ENCODE measurements at places on chromosomes 2 and 18.
A peak's percentile ranks its signal among the peaks of the same experiment; 100 is the strongest.

- no peak for DNase-seq
These were observed 47.0 kb downstream of the PROC start for GRCh38 chr2:127465258-127465657.

DNA sequence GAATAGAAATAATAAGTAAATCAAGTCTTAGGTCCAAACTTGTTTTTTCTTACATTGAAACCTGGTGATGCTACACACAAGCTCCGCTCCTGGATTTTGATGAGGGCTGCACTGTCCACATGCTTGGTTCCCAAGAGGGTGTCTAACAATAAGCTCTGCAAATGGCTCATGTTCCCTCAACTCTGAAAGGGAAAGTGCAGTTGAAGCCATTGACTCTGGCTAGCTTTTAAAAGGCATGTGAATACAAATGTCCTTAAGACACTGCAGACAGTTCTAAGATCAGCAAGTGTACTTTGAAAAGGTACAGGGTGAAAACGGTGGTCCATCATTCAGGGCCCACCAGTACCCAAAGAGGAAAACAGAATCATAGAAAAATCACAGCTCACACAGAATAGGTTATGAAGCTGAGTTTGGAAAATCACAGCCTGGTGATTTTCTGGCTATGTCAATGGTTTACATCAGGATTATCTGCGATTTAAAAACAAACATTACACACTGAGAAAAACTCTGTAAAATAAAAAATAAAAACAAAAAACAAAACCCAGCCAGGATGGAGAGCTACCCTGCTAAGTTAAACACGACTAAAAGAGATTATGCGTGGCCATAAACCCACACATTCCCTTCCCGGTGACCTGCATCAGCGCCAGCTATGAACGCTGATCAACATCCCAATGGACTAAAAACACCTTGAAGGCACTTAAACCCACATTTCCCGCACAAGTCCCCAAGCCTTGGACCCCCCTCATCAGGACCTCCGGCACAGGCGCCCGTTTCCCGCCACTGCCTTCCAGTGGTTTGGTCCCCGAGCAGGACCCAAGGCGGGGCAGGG lies 554 bp downstream of the PFN4 start:
- DNase-seq, result no peak

- DNase-seq, result no peak
These were observed 58.6 kb downstream of the KCNG2 start for GRCh38 chr18:79856119-79857007.

GRCh38 chr2:38264396-38265221 lies 112.5 kb downstream of the ATL2 start:
- no peak for DNase-seq

DNA sequence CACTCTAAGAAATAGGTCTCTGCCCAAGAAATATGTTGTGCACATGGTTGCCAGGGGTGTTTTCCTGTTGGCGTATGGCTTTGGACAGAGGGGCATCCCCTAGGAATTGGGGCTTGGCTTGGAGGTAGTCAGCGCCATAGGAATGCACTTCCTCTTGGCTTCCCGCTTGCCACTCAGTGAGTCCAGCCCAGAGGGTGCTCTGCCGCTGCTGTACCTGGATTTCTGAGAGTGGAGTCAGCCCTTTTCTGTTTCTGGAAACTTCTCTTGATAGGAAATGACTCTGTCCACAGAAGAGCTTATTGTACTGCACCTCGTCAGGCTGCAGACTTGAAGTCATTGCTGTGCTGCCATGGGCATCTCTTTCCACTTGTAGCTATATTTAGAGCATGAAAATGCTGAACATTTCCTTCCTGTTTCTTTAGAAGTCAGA lies 116.7 kb upstream of the MGAT5 start:
- DNase-seq, result no peak

DNA sequence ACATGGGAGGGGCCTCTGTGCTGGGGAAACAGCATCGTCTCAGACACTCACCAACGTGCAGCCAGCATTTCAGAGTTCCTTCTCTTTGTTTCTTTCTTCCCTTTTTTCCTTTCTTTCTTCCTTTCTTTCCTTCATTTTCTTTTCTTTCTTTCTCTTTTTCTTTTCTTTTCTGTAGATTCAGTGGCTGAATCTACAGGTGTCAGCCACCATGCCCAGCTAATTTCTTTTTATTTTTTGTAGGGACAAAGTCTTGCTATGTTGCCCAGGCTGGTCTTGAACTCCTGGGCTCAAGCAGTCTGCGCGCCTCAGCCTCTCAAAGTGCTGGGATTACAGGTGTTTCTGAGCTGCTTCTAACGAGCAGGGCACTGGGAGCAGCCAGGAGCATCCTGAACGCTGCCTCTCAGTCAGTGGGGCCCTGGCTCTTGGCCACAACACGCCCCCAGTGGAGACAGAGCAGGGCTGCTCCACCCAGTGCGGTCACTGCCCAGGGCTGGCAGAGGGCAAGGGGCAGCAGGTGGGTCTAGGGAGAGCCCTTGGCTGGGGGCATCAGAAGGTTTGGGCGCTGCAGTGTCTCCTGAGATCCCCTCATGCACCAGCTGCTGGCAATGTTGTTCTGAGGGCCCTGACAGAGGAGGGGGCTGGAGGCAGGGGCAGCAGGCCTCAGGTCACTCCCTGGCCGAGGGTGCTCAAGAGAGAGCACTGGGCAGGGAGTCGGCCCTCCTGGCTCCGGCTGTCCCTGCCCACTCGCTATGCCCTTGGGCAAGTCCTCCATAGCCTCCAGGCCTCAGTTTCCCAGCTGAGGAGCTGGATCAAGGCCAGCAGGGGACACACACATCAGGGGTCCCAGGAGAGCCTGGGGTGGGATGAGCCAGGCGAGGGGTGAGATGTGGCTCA lies 4.7 kb upstream of the KLHL30 start:
- no peak for DNase-seq

GRCh38 chr2:224576088-224576715 lies 9.0 kb downstream of the CUL3 start:
- DNase-seq, result no peak

DNA sequence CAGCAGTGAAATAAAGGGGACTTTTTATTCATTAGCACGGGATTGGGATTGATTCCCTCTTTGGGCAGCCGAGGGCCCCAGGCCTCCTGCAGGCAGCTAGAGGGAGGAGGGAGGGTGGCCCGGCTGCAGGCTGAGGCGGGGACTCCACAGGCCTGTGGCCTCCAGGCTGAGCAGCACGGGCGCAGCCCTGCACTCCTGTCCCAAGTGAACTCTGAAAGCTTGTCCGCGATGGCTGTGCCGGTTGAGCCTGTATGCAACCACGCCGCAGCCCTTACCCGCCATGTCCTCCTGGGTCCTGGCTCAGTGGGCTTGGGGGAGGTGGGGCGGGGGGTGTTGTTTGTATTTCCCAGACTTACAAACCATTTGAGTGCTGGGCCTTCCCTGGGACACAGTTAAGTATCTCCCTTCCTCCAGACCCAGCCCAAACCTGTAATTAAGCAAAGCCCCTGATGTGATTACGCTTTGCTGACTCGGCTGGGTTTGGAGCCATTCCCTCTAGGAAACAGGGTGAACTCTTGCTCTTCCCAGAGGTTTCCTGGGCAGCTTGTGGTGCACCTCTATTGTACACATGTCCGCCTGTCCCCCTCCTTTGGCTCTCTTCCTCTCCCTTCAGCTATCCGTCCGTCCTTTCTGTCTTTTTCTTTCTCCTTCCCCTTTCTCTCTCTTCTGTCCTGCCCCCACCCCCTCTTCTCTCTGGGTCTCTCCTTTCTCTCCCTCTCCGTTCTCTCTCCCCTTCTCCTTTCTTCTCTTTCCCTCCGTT lies 5.3 kb downstream of the GLI2 start:
- DNase-seq, result no peak

- no peak for DNase-seq
These were observed 22.9 kb upstream of the RPL37A start for GRCh38 chr2:216475767-216476166.

GRCh38 chr2:225566798-225567197 lies 167.3 kb downstream of the NYAP2 start:
- no peak for DNase-seq

DNA sequence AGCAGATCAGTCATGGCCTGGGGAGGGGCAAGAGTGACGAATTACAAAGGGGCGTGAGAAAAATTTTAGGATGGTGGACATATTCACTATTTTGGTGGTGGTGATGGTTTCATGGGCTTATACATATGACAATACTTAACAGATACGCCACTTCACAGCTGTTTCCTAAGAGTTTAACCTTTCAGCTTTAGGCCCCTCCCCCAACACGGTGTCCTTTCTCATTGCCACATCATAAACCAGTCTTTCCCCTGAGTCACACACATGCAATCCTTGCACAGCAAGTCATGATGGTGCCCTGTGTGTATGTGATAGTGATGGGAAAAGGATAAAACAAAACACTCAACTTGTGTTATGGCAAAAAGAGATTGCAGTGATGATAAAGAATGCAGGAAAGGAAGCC lies 47.6 kb upstream of the IL1R1 start:
- no peak for DNase-seq

GRCh38 chr2:159776321-159776720 lies 21.7 kb downstream of the CD302 start:
- no peak for DNase-seq

DNA sequence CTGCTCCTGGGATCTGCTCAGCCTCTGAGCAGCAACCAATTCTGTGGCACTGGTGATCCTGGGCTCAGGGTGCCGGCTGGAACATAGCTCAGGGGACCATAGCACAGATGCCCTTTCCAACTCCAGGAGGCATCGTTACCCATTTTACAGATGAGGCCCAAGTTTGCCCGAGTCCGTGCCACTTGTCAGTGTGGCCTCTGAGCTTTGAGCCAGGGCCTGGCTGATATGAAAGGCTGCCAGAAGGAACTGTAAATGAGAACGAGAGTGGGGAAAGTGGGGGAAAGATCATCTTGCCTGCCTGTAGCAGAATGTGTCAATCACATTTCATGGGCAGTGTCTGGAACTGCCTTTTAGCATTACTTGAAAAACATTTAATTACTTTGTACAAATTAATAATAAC lies 23.3 kb upstream of the FOSL2 start:
- no peak for DNase-seq

- DNase-seq, result no peak
These were observed 46.4 kb downstream of the CHRNA1 start for GRCh38 chr2:174717916-174718315.

DNA sequence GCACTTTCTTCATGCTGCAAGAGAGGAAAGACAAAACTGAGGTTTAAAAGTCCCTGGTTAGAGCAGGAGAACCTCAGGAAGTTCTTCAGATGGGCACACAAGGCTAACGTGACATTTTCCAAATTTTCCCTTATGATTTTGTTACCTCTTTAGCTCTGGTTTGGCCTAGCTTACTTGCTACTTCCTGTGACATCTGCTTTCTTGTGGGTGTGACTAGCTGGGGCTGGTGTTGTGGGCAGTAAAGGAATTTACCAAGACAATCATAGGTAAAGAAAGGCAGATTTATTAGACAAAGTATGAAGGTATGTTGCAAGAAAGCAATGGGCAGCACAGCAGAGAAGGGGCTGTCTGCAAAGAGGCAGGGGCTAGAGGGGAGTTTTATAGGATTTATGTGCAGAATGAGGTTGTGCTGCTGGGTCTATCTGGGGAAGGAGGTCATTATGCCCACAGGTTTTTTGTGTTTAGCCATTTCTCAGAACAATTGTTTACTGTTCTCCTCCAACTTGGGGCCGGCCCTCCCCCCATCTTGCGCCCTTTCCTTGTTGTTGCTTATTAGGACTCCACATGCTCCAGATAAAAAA lies 6.7 kb upstream of the TNP1 start:
- no peak for DNase-seq

DNA sequence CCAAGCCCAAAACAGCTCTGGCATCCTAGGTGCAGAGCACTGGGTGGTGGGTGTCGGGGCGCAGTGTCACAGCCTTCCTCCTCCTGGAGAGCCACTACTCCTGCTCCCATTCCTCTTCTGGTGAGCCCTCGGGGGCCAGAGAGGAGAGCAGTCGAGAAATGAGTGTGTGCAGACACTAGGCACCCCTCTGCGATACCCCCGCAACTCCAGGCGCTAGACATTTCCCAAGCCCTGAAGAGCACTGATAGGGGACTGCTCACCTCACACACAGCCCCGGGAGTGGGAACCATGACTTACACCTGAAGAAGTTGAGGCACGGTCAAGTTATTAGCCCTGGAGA lies 54.2 kb downstream of the FAM168B start:
- DNase-seq, result no peak

- no peak for DNase-seq
These were observed 406.6 kb upstream of the MMADHC start for GRCh38 chr2:149994057-149994728.

- no peak for DNase-seq
These were observed 29.3 kb upstream of the SCN9A start for GRCh38 chr2:166404831-166405568.

- no peak for DNase-seq
These were observed 102.7 kb downstream of the TWIST2 start for GRCh38 chr2:238950551-238950950.

DNA sequence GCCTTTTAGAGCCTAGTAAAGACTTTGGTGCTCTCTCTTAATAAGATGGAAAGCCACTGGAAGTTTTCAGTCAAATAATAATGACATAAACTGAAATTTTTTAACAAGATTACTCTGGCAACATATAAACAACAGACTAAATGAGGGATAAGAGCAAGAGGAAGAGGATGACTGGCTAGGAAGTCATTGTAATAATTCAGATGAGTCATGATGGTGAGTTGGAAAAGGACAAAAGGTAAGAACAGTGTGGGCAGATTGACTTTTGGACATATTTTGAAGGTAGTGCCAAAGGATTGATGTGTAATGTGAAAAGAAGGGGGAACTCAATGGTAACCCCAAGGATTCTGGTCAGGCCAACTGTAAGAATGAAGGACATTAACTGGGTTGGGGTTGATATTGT lies 310.3 kb downstream of the NOL4 start:
- no peak for DNase-seq

GRCh38 chr2:83665894-83666293 lies 793.2 kb downstream of the SUCLG1 start:
- no peak for DNase-seq

GRCh38 chr2:196742685-196743084 lies 56.8 kb downstream of the GTF3C3 start:
- no peak for DNase-seq

DNA sequence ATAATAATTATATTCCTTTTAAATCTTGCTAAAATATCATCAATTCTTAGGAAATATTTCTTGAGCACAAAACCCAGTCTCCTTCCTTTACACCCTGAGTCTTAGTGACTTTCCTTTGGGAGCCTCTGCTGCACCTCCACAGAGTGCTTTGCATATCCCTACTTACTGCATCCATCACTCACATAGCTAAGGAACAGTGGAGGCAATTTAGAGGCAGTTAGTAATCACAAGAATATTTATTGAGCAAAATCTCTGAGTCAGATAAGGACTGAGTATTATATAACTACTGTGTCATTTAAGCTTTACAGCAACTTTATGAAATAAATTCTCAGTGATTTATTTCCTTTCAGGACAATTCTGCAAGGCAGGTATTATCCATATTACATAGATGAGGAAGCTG lies 327.7 kb downstream of the TMX3 start:
- no peak for DNase-seq

- no peak for DNase-seq
These were observed at the start of gene PRSS56 for GRCh38 chr2:232519581-232520438. TSS of gene PRSS56 (plus strand) at chr2:232520388. CDS start at chr2:232520599, 211 bp downstream.

GRCh38 chr2:8575834-8576423 lies 105.9 kb upstream of the ID2 start:
- no peak for DNase-seq

GRCh38 chr18:55515941-55516710 lies 71.9 kb downstream of the TCF4 start:
- no peak for DNase-seq

GRCh38 chr2:24359129-24360049 lies 947 bp downstream of the ITSN2 start:
- peak; percentile 11 for DNase-seq
